ENCODE measurements at places on chromosomes 6 and 20. TPM values are rescaled to one million over a fixed set of nuclear protein-coding genes. Genes with fewer than 3 reads are reported as not detected.

Gene PSORS1C2
- total RNA-seq, result not detected

Gene FAM217A
- total RNA-seq, result not detected

Gene KIF6
- total RNA-seq, result 0.22 TPM

Gene CRISP2
- not detected for total RNA-seq

Gene SLC17A1
- not detected for total RNA-seq

Gene COL10A1
- 0.22 TPM for total RNA-seq

Gene TRIM39
- total RNA-seq, result 16.1 TPM

Gene ERGIC3
- 171 TPM for total RNA-seq

Gene SYCP2L
- total RNA-seq, result 3.3 TPM

Gene NQO2
- total RNA-seq, result 32.7 TPM

Gene DEFB116
- total RNA-seq, result not detected

- H3K4me1 ChIP-seq, result peaks cover 5% of the 10 kb centered on the region
- no peak for DNase-seq
- H3K27me3 ChIP-seq, result no peaks in the 10 kb centered on the region
- H3K27ac ChIP-seq, result no peak overlapping the region
- no peaks in the 10 kb centered on the region for H3K36me3 ChIP-seq
Observed at GRCh38 chr6:111588366-111588765, 17.3 kb downstream of the TRAF3IP2 start.

GRCh38 chr20:48190757-48191156 is 405.5 kb upstream of the SULF2 start:
- H3K27ac ChIP-seq, result no peak overlapping the region
- no peak for DNase-seq
- H3K4me3 ChIP-seq, result no peak overlapping the region
- no peaks in the 10 kb centered on the region for H3K36me3 ChIP-seq

DNA sequence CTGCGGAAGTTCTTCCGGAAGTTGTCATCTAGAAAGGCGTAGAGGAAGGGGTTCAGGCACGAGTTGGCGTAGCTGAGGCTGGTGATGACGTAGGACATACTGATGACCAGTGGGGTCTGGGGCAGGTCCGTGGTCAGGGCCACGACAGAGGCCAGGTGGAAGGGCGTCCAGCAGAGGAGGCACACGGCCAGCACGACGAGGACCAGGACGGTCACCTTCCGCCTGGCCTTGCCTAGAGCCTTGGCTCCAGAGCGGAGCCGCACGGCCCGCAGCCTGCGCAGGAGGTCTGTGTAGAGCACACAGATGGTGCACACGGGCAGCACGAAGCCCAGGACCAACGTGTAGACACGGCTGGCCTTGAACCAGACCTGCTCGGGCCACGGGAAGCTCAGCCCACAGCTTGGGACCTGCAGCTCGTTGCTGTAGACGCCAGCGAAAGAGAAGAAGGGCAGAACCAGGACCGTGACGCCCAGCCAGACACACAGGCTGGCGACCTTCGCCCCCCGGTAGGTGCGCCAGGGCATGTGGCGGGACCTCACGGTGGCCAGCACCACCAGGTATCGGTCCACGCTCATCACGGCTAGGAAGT is 1.4 kb downstream of the NPBWR2 start:
- no peak overlapping the region for H3K4me3 ChIP-seq
- peaks cover 12% of the 10 kb centered on the region for H3K4me1 ChIP-seq
- H3K27me3 ChIP-seq, result peaks cover 41% of the 10 kb centered on the region
- DNase-seq, result no peak
- no peaks in the 10 kb centered on the region for H3K36me3 ChIP-seq

DNA sequence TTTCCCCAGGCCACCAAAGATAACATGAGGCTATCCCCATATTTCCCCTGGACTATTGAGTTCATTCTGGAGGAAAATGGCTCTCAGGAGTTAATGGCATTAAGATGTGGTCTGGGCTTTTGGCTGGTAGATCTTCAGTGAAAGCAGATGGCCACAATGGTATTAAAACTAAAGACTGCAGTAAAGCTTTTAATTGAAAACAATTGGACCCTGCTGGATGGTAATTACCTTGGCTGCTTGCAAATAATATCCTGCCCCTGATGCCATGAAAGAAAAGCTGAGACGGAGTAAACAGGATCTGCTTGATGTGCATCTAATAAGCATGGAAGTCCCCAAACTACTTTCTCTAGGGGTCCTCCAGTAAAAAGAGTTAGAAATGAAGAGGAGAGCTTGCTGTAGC is 255.8 kb downstream of the QKI start:
- no peaks in the 10 kb centered on the region for H3K36me3 ChIP-seq
- DNase-seq, result no peak
- H3K27me3 ChIP-seq, result no peaks in the 10 kb centered on the region
- no peak overlapping the region for H3K4me3 ChIP-seq
- H3K27ac ChIP-seq, result no peak overlapping the region

DNA sequence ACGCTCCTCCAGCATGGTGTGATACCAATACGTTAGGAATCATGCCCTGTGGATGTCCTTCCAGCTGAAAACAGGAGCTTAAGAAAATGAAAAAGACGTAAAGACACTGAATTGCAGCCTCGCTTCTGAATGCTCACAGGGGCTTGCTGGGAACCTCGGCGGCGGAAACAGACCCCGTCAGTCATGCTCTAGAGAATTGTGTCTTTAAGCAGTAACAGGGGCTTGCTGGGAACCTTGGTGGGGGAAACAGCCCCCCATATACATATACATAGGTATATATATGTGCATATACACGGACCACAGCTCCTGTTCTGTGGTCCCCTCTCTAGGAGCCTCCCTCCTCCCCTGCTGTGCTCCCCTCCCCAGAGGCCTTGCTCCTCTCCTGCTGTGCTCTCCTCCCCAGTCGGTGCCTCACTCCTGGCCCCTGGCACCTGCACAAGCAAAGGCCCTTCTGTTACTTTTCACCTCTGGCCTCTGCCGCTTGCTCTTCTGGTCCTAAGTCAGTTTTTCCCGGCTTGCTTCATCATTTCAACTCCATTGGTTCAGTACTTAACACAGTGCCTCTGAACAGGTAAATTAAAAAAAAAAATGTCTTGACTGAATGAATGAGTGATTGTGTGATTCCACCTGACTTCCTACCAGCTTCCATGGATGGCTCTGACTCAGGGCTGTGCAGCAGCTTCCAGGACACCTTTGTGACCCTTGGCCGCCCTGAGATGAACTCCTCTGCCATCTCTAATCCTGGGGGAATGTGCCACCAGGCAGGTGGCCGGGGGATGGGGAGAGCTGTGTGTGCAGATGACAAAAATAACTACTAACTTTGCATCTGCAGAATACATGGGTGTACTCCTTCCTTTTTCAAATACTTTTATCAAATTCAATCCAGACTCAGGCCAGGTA is 246.1 kb downstream of the SMOC2 start:
- peaks cover 7% of the 10 kb centered on the region for H3K4me1 ChIP-seq
- H3K4me3 ChIP-seq, result no peak overlapping the region
- no peaks in the 10 kb centered on the region for H3K36me3 ChIP-seq
- no peak for DNase-seq

DNA sequence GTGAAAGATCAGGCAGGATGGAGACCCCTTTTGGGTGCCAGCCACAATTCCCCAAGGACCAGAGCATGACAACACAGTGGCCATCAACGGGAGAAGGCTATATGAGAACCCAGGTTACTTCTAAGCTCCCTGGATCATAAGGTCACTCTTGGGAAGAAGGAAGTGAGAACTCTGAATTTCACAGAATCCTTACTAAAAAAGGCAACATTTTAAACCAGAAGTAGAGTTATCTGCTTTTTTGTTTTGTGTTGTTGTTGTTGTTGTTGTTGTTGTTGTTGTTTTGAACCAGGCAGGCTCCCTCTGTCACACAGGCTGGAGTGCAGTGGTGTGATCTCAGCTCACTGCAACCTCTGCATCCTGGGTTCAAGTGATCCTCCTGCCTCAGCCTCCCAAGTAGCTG is 107.4 kb upstream of the TNFAIP3 start:
- H3K4me1 ChIP-seq, result no peaks in the 10 kb centered on the region
- H3K27me3 ChIP-seq, result no peaks in the 10 kb centered on the region
- no peak overlapping the region for H3K27ac ChIP-seq
- H3K36me3 ChIP-seq, result no peaks in the 10 kb centered on the region

GRCh38 chr6:132087391-132087790 is 136.2 kb upstream of the CCN2 start:
- H3K36me3 ChIP-seq, result no peaks in the 10 kb centered on the region
- no peak for DNase-seq
- no peaks in the 10 kb centered on the region for H3K27me3 ChIP-seq
- no peak overlapping the region for H3K27ac ChIP-seq
- no peaks in the 10 kb centered on the region for H3K4me1 ChIP-seq
- H3K4me3 ChIP-seq, result no peak overlapping the region

- H3K4me1 ChIP-seq, result no peaks in the 10 kb centered on the region
- H3K27me3 ChIP-seq, result no peaks in the 10 kb centered on the region
- no peaks in the 10 kb centered on the region for H3K36me3 ChIP-seq
- DNase-seq, result no peak
- no peak overlapping the region for H3K4me3 ChIP-seq
Observed at GRCh38 chr20:38970302-38970701, 8.2 kb downstream of the DHX35 start.

GRCh38 chr6:55445648-55446204 is 118.5 kb downstream of the GFRAL start:
- no peak overlapping the region for H3K4me3 ChIP-seq
- no peaks in the 10 kb centered on the region for H3K27me3 ChIP-seq
- H3K27ac ChIP-seq, result no peak overlapping the region
- no peaks in the 10 kb centered on the region for H3K4me1 ChIP-seq
- no peaks in the 10 kb centered on the region for H3K36me3 ChIP-seq
- DNase-seq, result no peak

- no peak overlapping the region for H3K4me3 ChIP-seq
- no peaks in the 10 kb centered on the region for H3K4me1 ChIP-seq
- no peaks in the 10 kb centered on the region for H3K27me3 ChIP-seq
- no peak for DNase-seq
- H3K27ac ChIP-seq, result no peak overlapping the region
Observed at GRCh38 chr6:139423971-139424667, 49.7 kb upstream of the CITED2 start.

DNA sequence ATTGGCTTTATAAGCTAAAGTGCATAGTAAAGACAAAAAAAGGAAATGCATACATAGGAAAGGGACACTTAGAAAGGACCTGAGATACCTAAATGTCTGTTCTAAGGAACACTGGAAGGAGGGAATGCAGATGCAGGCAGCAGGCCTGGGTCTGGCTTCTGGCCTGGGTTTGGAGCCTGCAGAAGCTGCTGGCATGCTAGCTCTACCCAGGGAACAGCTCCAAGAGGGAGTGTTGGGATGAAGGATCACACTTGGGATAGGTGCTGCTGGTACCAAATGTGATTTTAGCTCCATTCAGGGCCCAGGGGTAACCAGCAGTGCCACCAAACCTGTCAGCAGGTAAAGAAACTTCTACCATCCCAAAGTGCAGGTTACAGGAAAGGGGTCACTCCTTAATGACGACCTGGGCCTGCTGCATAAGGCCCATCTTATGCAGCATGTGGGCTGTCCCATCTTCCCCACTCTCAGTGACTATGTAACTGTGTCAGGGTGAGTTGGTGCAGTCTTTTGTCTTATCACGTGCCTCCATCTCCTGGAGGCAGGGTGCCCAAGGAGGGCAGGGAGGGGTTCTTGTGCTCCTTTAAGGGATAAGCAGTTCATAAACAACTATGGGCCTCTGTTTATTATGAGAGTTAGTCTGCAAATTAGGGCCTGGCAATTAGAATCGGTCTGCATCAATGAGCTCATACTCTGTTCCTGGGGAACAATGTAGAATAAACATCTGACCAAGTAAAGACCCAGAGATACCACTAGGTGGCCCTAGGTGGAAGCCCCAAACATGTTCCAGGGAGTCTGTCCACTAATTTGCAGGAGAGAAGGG is 26.9 kb downstream of the DDX27 start:
- H3K4me1 ChIP-seq, result no peaks in the 10 kb centered on the region
- no peak overlapping the region for H3K4me3 ChIP-seq
- no peak for DNase-seq
- peaks cover 58% of the 10 kb centered on the region for H3K36me3 ChIP-seq
- H3K27ac ChIP-seq, result no peak overlapping the region

GRCh38 chr20:25275813-25276532 is 28.1 kb downstream of the PYGB start:
- no peak overlapping the region for H3K4me3 ChIP-seq
- H3K27ac ChIP-seq, result no peak overlapping the region
- H3K4me1 ChIP-seq, result no peaks in the 10 kb centered on the region
- H3K27me3 ChIP-seq, result no peaks in the 10 kb centered on the region
- DNase-seq, result peak; percentile 1
- peaks cover 21% of the 10 kb centered on the region for H3K36me3 ChIP-seq

GRCh38 chr20:2671977-2672376 is 8.0 kb upstream of the IDH3B start:
- DNase-seq, result no peak
- no peak overlapping the region for H3K27ac ChIP-seq
- no peaks in the 10 kb centered on the region for H3K27me3 ChIP-seq
- no peaks in the 10 kb centered on the region for H3K4me1 ChIP-seq

GRCh38 chr20:2169456-2170088 is 67.9 kb downstream of the STK35 start:
- DNase-seq, result no peak
- no peak overlapping the region for H3K4me3 ChIP-seq
- peaks cover 7% of the 10 kb centered on the region for H3K4me1 ChIP-seq

- H3K4me1 ChIP-seq, result no peaks in the 10 kb centered on the region
- H3K4me3 ChIP-seq, result no peak overlapping the region
Observed at GRCh38 chr6:120908767-120909166, 425.5 kb downstream of the TBC1D32 start.

DNA sequence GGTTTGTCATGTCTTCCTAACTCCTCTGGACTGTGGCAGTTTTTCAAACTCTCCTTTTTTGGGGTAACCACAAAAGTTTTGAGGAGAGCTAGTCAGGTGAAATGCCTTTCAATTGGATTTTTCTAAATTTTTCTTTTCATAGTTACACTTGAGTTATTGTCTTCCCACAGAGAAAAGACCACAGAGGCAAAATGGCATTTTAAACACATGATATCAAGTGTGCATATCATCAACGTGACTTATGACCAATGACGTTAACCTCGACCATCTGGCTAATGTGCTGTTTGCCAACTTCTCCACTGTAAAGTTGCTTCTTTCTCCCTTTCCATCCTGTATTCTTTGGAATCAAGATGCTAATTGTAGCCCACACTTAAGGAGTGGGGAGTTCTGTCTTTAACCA is 41.3 kb upstream of the SNAP25 start:
- no peak for DNase-seq
- peaks cover under 1% of the 10 kb centered on the region for H3K27me3 ChIP-seq
- H3K4me1 ChIP-seq, result no peaks in the 10 kb centered on the region

DNA sequence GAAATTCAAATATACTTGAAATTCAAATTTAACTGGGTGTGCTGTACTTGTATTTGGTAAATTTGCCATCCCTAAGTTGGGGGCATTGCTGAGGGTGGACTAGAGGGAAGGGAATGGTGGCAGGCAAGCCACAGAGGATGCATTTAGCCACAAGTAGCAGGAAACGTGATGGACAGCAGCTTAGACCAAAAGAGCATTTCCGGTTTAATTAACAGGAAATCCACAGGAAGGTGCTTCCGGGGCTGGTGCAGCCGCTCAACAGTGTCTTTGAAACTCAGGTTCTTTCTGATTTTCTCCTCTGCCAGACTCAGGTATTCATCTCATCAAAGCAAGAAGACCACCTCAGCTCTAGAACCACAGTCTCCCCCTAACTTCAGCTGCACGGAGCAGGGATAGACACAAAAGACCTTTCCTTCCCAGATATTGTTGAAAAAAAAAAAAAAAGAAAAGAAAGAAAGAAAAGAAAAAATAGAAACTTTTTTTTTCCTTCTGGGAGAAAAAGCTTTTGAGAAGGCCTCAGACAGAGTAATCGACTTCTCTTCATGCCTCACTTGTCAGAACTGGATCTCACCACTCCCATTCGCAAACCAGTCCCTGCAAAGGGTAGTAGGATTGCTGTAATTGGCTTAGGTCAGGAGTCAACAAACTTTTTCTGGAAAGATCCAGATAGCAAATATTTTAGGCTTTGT is 8.0 kb upstream of the BCAS1 start:
- no peak overlapping the region for H3K27ac ChIP-seq
- no peaks in the 10 kb centered on the region for H3K4me1 ChIP-seq

- H3K4me1 ChIP-seq, result no peaks in the 10 kb centered on the region
- H3K27me3 ChIP-seq, result no peaks in the 10 kb centered on the region
- DNase-seq, result no peak
Observed at GRCh38 chr20:25279403-25279802, 31.5 kb downstream of the PYGB start.

Data from tibial nerve (tissue), 4 donors.